ENCODE measurements at places on chromosomes 6 and 20. TPM values are rescaled to one million over a fixed set of nuclear protein-coding genes. Genes with fewer than 3 reads are reported as not detected.
A peak's percentile ranks its signal among the peaks of the same experiment; 100 is the strongest.

The TRIM15 gene
- not detected for total RNA-seq

DNA sequence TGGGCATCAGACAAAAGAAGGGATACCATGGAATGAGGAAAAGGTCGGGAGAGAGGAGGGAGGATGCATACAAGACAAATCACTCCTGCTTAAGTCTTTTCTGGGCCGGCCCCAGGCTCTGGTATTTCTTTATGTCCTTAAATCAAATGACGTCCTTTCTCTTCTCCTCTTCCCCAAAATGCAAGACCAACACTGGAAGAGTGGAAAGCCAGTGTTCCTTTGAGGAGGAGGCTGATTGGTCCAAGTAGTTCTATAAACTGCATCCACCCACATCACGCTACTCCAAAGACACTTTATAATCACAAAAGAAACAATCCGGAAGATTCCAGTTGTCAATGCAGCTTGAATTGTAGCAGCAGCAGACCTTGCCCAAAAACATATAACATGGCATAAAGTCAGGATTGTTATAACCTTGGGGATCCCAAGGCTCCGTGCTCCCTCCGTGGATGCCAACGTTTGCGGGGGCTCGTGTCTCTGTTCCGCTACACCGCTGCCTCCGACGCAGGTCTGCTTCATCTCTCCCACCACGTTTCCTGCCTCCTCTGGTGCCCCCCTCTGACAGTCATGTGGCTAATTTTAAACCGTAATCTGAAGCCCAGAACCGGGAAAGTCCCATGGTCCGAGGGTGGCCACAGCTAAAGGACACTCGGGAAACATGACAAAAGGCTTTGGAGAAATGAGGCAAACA is 47.1 kb downstream of the MCUR1 start:
- DNase-seq = peak; percentile 79

DNA sequence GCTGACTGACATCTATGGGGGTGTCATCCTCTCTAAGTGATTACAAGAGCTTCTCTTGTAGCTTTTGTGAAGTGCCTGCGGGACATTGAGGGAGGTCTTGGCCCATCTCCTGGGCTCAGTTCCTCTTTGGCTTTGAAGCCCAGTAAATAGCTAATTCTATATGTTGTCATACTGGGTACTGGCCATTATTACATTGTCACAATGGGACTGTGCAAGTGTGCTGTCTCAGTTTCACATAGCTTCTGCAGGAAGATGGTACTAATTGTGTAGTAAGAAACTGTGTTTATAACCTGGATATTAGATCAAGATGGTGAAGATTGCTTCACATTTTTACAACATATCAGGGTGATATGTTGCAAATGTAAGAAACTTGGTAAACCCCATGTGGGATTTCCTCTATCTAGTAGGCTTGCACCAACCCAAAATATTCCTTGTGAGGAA is 19.9 kb downstream of the SPINT3 start:
- no peak for DNase-seq

GRCh38 chr6:42103753-42104094 is 38.7 kb downstream of the C6orf132 start:
- DNase-seq = no peak

Data from myocyte (in vitro differentiated cells).